Stimulated activated CD4-positive, alpha-beta T cell treated with anti-CD3 and anti-CD28 coated beads, TNF-alpha, amount 100 ng/mL, for 1 hour (primary cell): ENCODE measurements at places on chromosomes 13 and 19.

DNA sequence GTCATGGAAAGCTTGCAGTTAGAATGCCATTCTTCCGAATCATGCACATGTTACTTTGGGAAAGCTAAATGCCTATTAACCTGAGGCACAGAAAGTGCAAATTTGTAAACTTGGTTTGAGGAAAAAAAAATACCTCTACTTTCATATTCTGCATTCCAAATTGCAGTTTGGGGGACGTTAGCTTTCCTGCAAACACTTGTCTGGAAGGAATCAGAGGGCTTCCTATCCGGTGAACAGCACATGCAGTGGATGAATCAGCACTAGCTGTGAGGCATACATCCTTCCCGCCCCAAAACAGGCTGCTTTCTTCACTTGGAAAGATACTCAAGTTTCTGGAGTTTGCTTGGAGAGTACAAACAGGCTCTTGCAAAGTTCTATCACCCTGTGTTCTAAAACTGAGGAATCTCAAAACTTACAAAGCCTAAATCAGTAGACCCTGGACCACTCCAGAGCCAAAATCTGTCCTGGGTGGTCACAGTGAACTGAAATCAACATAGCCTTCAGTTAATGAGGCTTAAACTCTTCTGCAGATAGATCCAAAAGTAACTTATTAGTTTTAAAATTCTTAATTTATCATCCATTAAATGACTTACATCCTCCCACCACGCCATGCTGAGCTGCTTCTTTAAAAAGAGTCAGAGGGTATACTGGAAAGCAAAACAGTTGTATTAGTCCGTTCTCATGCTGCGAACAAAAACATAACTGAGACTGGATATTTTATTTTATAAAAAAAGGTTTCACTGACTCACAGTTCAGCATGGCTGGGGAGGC is 802.3 kb upstream of the ARGLU1 start:
- no peak for DNase-seq

GRCh38 chr19:47729799-47730520 is 15.4 kb upstream of the NOP53 start:
- DNase-seq, result no peak

DNA sequence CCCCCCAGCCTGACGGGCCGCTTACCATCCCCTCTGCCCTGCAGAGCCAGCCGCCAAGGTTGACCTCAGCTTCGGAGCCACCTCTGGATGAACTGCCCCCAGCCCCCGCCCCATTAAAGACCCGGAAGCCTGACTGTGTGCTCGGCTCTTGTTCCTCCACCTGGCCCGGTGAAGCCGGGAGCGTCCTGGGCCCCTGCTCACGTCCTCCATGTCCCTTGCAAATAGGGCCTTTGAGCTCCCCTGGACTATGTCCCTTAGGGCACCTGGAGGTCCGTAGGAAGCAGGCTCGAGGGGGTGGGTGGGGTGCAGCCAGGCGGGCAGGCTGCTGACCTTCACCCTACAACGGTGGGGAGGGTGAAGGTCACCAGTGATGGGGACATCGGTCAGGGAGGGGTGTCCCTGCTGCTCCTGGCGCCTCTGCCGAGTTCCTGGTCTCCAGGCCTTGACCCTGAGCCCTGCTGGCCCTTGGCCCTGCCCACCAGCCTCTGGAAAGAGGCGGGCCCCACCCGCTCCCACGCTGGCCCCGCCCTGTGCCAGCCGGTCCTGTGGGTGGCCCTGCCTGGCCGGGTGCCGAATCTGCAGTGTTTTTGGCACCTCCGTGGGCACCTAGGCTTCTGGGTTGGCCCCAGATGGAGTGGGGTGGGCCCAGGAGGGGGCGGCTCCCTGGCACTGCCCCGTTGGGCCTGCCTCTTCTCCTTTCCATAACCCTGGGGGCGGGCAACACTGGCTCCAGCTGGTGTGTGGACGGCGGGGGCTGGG is 3.3 kb downstream of the ATP5F1D start:
- DNase-seq, result no peak

GRCh38 chr13:22703601-22704209 is 477.1 kb upstream of the SGCG start:
- no peak for DNase-seq

GRCh38 chr19:48606463-48607358 is at the start of gene SPACA4:
Gene SPACA4, plus strand, starts transcription at chr19:48606742. Its CDS starts 237 bp downstream, at chr19:48606979.
- DNase-seq, result no peak

DNA sequence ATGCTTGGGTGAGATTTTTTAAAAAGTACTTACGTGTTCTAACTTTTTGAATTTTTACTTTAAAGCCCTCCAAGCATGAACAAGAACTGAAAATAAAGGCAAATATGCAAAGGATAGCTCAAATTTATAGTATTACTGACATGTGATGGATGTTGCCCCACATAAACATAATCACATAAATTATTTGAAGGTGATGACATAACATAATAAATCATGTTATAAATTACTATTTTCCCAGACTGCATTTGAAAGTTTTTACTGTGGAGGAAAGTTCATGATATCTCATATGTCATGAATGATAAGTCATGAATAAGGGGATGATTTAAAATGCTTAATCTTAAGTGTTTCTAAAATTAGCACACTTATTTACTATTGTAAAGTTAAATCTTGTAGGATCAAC is 705.7 kb upstream of the SLITRK1 start:
- no peak for DNase-seq

DNA sequence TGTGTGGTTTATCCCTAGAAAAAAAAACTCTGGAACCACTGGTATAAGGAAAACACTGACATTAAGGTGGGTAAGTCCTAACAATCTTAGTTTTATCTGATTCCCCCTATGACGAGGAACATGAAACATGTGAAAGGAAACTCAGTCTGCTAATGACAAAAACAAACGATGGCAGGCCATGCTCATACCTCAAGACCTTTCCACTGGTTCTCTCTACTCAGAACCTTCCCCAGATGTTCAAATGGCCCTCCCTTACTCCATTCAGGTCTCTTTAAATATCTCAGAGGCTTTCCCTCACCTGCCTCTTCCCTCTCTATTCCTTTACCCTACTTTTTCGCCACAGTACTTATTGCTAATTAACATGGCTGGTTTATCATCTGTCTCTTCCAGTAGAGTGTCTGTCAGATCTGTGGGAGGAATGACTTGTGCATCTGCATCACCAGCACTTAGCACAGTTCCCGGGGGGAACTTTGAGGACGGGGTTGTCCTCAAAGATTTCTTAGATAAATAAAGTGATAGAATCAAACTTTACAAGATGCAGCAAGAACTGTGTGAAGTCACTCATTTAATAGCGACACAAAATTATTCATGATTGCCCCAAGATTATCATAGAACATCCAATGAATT is 1.5 kb downstream of the TUBGCP3 start:
- DNase-seq, result no peak

DNA sequence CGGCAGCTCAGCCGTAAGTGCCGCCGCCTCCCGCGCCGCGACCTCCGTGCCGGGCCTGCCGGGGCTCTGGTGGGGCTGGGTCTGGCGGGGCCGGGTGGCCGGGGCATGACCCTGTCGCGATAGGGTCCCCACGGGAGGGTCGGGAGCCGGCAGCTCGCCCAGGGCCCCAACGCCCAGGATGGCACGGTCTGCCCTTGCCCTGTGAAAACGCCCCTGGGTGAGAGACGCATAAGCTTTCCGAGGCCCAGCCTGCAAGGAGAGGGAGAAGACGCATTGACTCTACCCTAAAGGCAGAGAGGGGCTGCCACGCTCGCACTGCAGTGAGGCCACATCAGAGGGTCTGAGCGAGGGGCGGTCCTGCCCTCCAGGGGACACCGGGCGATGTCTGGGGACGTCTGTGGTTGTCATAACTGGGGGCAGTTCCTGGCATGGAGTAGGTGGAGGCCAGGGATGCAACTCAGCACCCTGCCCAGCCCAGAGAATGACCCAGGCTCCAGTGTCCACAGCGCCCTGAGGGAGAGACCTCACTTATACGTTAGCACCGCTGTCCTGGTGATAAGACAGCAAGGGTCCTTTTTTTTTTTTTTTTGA is 539 bp downstream of the ZNF554 start:
- DNase-seq, result no peak

GRCh38 chr13:103218253-103218652 is 152.0 kb upstream of the SLC10A2 start:
- DNase-seq, result no peak

DNA sequence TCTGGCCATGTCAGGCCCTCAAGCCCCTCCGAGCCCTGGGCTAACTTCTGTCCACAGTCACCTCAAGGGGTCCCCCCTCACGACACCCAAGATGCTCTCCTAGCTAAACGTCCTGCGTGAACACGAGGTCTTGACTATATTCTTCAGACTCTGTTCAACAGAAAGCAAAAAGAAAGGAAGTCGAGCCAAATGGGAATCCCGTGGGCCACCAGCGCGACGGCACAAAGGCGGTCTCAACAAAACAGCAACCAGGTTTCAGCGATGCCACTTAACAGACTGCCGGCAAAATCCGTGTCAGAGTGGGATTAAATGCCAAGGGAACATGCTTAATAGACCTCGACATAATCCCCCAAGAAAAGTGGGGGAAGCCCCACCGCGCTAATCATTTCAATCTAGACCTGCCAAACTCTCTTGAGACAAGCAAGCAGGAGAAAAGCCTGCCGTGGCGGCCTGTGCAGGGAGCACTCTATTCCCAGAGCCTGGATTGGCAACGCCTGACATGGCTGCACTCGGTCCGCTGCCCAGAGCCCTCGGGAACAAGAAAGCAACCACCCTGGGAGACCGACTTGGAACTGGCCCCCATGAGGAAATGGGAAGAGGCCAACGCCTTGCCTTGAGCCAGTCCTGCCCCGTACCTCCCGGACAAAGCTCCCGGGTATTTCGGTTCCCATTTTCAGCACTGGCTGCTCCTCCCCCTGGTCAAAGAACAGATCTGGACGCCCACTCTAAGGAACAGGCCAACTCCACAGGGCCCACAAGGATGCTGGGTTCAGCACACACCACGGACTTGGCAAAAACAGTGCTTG is 16.0 kb downstream of the ZC3H4 start:
- no peak for DNase-seq

DNA sequence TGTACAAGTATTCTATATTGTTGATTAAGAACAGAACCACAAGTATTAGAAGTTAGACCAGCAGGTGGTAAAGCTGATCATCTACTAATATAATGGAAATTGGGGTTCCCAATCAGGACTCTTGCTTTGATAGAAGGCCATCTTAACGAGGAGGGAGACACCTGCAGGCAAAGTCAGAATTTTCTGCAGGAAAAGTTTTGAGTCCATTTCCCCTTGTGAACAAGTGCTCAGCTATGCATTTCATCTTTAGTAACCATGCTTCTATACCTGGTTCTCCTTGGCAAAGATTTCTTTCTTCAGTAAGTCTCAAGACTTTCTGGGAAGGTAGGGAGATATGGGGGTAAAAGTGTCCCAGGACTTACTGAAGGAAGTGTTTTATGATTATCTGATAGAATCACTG is 36.1 kb upstream of the USPL1 start:
- no peak for DNase-seq

- no peak for DNase-seq
These were observed 15.0 kb upstream of the CCNA1 start for GRCh38 chr13:36417331-36417730.

DNA sequence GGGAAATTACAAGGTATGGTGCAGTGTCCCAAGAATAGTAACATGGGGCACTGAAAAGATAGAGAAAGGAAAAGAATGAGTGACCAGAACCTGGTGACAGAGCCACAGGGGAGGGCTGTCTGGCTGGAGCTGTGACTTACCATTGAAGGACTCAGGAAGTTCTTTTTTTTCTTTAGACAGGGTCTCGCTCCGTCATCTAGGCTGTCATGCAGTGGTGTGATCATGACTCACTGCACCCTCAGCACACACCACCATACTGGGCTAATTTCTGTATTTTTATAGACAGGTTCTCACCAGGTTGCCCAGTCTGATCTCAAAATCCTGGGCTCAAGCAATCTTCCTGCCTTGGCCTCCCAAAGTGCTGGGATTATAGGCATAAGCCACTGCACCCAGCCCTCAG is 8.8 kb upstream of the CPB2 start:
- no peak for DNase-seq

DNA sequence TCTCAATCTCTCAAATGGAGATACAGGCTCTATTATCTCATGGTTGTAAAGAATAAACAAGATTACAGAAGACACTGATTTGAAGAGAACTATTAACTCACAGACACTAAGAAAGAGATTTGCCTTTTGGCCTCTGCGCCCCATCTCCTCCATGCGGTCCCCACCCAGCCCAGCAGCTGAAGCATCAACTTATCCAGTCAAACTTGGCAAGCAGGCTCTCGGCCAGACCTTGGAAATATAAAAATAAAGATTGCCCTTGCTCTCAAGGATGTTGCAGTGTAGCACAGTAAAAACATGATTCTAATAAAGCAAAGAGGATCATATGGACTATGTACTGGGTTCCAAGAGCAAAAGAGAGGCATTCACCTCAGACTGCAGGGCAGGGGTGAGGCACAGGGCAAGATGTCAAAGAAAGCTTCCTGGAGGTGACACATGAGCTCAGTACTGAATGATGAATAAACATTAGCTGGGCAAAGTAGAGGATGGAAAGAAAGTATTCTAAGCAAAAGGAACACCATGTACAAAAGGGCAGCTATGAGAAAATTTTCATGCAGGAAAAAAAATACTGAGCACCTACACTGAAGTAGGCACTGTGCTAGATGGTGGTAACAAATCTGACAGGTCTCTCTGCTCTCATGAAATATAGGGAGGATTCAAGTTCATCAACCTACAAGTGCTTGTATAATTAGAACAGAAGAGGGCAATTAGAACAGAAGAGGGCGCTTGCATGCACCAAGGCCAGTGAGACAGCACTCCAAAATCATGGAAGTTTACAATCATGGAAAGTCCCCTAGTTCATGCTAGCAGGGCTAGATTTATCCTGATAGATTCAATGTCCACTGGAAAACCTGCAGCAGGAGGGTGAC is 85.0 kb downstream of the SACS start:
- no peak for DNase-seq

DNA sequence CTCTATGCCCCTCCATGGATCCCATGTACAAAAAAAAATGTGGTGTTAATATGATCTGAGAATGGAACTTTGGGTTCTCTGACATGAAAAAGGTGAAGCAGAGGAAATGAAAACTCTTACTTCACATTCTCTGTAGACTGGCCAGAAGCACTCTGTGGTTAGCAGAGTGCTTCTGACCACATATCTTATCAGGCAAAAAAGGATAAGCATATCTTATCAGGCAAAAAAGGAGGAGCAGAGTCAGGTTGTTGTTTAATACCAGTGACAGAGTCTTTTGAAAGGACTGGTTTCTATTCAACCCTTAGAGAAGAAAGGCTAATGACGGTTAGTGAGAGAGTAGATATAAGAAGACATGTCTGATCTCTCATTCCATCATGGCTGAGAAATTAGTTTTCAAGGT is 1404.8 kb downstream of the SLITRK1 start:
- DNase-seq, result no peak

- no peak for DNase-seq
These were observed 197.9 kb upstream of the STARD13 start for GRCh38 chr13:33483471-33483870.

GRCh38 chr13:76225815-76226489 is 589.8 kb downstream of the LMO7 start:
- no peak for DNase-seq

DNA sequence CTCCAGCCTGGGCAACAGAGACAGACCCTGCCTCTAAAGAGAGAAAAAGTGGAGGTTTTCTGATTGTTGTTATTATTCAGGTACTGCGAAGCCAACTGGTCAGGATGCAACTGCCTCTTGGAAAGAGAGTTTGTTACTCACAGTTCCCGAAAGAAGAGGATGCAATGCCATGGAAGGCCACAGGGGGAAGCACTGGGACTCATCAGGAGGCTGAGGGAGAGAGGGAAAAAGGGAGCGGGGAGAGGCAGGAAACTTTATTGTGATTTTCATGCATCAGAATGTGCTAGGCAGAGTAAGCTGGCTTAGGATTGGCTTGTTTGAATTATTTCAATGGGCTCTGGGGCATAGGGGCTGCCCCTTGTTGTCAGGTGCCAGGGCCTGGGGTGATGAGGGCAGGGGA is 27.6 kb downstream of the MYO9B start:
- DNase-seq, result no peak

GRCh38 chr13:107819071-107819470 is 396.3 kb downstream of the LIG4 start:
- DNase-seq, result no peak
